ENCODE measurements at places on chromosomes 13 and 19.
A peak's percentile ranks its signal among the peaks of the same experiment; 100 is the strongest.

GRCh38 chr13:36163809-36164308 is 32.7 kb upstream of the DCLK1 start:
- DNase-seq, result peak; percentile 66

DNA sequence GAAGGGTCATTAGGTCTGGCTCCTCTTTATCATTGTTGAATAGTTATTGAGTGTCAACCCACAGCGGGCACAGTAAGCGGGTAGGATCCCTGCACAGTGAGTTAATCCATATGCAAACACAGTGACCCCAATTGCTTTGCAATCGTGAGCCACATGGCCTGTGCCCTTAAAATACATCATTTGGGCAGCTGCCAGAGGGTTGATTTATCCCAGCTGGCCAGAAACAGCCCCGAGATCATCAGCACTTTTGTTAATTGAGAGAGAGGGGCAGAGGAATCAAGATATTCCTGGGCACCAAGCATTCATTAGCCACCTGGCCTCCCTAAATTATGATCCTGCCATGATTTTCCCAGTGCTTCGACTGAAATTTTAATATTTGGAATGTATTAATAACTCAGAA is 9.8 kb upstream of the CNMD start:
- DNase-seq, result no peak

GRCh38 chr13:46372071-46372470 is 15.0 kb downstream of the RUBCNL start:
- DNase-seq, result no peak

DNA sequence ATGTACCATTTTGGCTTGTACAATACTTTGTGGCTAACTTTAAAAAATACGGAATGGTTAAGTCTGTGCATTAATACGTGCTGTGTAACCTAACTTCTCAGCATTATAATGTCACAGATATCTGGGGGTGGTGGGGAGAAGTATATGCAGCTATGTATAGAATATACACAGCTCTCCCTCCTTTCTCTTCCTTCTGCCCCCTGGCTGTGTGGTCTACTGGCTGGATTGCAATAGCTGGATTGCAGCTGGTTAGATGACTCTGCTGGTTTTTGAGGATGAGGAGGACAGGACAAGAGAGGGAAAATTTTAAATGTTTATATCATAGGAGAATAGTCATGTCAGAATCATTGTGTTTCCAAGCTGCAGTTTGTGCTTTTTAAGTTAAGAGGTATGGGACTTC is 9.7 kb downstream of the RNASEH2B start:
- DNase-seq, result no peak
